RWPE2 (cell line): ENCODE measurements at places on chromosomes 6 and 20.

- no peaks in the 10 kb centered on the region for H3K4me1 ChIP-seq
- no peaks in the 10 kb centered on the region for H3K27me3 ChIP-seq
- H3K36me3 ChIP-seq: no peaks in the 10 kb centered on the region
- no peak overlapping the region for H3K4me3 ChIP-seq
- no peak for DNase-seq
Measured at GRCh38 chr20:2515203-2515602, 6.5 kb upstream of the ZNF343 start.

- no peaks in the 10 kb centered on the region for H3K36me3 ChIP-seq
- peaks cover 68% of the 10 kb centered on the region for H3K27me3 ChIP-seq
- no peak overlapping the region for H3K27ac ChIP-seq
- DNase-seq: no peak
Measured at GRCh38 chr6:99589290-99589672, 17.4 kb upstream of the PRDM13 start.

DNA sequence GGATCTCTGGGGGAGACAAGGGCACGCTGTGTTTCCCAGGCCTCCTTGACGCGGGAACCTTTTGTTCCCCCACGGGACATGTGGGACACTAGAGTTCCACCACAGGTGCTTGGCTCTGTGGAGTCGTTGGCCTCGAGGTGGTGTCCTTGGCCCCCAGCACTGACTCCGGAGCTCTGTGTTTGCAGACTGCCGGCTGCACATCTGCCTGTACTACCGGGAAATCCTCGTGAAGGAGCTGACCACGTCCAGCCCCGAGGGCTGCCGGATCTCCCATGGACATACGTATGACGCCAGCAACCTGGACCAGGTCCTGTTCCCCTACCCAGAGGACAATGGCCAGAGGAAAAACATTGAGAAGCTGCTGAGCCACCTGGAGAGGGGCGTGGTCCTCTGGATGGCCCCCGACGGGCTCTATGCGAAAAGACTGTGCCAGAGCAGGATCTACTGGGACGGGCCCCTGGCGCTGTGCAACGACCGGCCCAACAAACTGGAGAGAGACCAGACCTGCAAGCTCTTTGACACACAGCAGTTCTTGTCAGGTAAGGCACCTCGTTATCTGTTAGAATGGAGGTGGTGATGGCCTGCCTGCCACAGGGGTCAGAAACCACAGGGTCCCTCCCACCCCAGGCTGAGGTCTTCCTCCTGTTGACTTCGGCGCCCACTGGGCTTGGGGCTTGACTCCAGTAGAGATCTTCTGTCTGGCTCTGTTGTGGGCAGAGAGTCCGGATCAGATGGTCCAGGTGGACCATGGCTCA, 9.9 kb downstream of the IRF4 start:
- H3K4me3 ChIP-seq: no peak overlapping the region
- DNase-seq: no peak
- H3K36me3 ChIP-seq: no peaks in the 10 kb centered on the region
- H3K27me3 ChIP-seq: peaks cover 85% of the 10 kb centered on the region

GRCh38 chr6:29728173-29728874, 5.1 kb downstream of the HLA-F start:
- no peak for DNase-seq
- no peaks in the 10 kb centered on the region for H3K27me3 ChIP-seq
- no peak overlapping the region for H3K27ac ChIP-seq
- peaks cover 4% of the 10 kb centered on the region for H3K36me3 ChIP-seq
- H3K4me3 ChIP-seq: no peak overlapping the region

GRCh38 chr6:142842418-142843261, 102.3 kb downstream of the HIVEP2 start:
- H3K36me3 ChIP-seq: no peaks in the 10 kb centered on the region
- peak overlapping the region; percentile 34 for H3K27ac ChIP-seq
- H3K4me1 ChIP-seq: peaks cover 70% of the 10 kb centered on the region
- no peaks in the 10 kb centered on the region for H3K27me3 ChIP-seq

DNA sequence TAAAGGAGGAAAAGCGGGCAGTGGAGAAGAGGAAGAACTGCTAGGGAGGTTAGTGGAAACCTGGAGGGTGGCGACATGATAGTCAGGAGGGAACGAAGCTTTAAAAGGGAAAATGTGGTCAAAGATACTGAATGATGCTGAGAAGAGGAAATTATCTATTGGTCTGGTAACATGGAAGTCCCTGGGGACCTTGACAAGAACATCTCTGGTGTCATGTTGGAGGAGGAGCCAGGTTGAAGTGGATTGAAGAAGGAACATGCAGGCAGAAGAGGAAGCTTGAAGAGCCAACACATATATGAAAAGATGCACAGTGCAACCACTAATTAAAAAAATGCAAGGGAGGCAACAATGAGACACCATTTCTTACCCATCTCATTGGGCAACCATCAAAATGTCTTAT, 251.9 kb upstream of the RNF24 start:
- no peaks in the 10 kb centered on the region for H3K4me1 ChIP-seq
- H3K27me3 ChIP-seq: no peaks in the 10 kb centered on the region
- H3K36me3 ChIP-seq: no peaks in the 10 kb centered on the region
- H3K27ac ChIP-seq: no peak overlapping the region
- DNase-seq: peak; percentile 2

DNA sequence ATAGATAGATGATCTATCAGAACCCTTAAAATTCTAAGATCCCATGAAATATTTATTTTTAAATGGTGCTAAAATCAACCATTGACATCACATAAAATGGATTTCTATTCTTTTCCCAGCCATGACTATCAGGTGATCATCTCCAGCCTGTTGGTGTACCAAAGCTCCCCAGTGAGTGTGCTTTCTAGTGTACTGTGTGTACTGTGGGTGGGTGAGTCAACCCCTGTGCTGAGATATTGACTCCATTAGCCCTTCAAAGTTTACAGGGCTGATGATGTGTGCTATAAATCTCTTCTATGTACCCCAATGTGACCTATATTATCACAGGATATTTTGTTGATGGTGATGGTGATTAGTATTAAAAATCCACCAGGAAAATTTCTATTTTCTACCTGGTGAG, 344.6 kb downstream of the MMUT start:
- no peaks in the 10 kb centered on the region for H3K4me1 ChIP-seq
- no peaks in the 10 kb centered on the region for H3K36me3 ChIP-seq
- no peak overlapping the region for H3K27ac ChIP-seq
- H3K4me3 ChIP-seq: no peak overlapping the region
- DNase-seq: no peak

- no peak for DNase-seq
- H3K4me1 ChIP-seq: no peaks in the 10 kb centered on the region
- H3K4me3 ChIP-seq: no peak overlapping the region
- H3K27ac ChIP-seq: no peak overlapping the region
Measured at GRCh38 chr6:147297663-147298316, 93.6 kb downstream of the STXBP5 start.

- H3K4me1 ChIP-seq: no peaks in the 10 kb centered on the region
- H3K27ac ChIP-seq: no peak overlapping the region
- H3K27me3 ChIP-seq: no peaks in the 10 kb centered on the region
- DNase-seq: no peak
Measured at GRCh38 chr6:34131326-34132290, 14.3 kb downstream of the GRM4 start.

GRCh38 chr20:52191916-52192718, 538 bp upstream of the ZFP64 start:
- no peaks in the 10 kb centered on the region for H3K27me3 ChIP-seq
- peak; percentile 84 for DNase-seq
- peak overlapping the region; percentile 70 for H3K27ac ChIP-seq
- peak overlapping the region; percentile 81 for H3K4me3 ChIP-seq
- H3K4me1 ChIP-seq: peaks cover 4% of the 10 kb centered on the region
- H3K36me3 ChIP-seq: peaks cover 1% of the 10 kb centered on the region

DNA sequence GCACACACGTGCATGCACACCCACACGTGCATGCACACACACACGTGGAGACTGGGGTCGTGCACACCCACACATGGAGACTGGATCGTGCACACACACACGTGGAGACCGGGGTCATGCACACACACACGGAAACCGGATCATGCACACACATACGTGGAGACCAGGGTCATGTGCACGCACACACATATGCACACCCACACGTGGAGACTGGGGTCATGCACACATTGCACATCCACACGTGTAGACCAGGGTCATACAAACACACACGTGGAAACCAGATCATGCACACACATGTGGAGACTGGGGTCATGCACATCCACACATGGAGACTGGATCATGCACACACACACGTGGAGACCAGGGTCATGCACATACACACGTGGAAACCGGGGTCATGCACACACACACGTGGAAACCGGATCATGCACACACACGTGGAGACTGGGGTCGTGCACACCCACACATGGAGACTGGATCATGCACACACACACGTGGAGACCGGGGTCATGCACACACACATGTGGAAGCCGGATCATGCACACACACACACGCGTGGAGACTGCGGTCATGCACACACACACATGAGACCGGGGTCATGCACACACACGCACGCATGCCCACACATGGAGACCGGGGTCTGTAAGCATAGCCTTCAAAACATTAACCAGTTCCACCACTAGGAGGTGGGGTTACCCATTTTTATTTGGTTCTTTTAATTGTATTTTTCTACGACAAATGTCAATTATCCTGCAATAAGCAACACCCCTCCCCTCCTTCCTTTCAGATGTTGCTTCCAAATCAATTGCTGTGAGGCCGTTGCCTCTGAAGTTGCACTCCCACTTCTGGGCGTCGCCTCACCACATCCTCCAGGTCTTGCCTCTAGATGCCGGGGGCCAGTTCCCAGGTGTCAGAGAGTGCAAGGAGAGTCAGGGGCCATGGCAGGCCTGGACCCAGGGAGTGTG, 95.8 kb downstream of the TMEM242 start:
- no peak overlapping the region for H3K27ac ChIP-seq
- no peak overlapping the region for H3K4me3 ChIP-seq
- no peaks in the 10 kb centered on the region for H3K36me3 ChIP-seq
- no peaks in the 10 kb centered on the region for H3K27me3 ChIP-seq
- no peaks in the 10 kb centered on the region for H3K4me1 ChIP-seq

DNA sequence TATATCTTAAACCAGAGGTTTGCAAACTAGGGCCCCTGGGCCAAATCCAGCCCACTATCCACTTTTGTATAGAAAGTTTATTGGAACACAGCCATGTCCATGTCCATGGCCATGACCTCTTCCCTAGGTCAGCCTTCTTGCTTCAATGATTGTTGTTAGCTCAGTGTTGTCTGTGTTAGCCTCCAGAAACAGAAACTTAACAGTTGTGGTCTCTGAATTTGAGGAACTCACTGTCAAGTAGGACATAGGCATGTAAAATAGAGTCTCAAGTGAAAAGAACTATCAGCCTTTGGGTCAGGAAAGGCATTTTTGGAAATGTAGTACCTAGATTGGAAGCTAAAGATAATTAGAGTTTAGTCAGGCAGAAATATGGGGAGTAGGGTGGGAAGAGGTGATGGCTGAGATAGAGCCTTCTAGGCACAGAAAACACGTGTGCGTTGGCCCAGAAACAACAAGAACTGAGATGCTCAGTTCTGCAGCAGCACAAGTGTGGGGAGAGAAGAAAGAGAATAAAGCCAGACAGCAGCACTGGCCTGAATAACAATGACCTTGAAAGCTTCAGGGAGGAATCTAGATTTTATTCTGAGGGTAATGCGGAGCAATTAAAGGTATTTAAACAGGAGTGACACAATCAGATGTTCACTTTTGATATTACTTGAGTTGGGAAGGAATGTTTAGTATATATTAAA, 87.0 kb upstream of the OLIG3 start:
- H3K27me3 ChIP-seq: peaks cover 6% of the 10 kb centered on the region
- no peak for DNase-seq
- no peaks in the 10 kb centered on the region for H3K36me3 ChIP-seq
- H3K4me3 ChIP-seq: no peak overlapping the region

GRCh38 chr6:43478008-43478372, 620 bp downstream of the TJAP1 start:
- H3K36me3 ChIP-seq: peaks cover 21% of the 10 kb centered on the region
- no peak for DNase-seq
- no peaks in the 10 kb centered on the region for H3K27me3 ChIP-seq
- peaks cover 22% of the 10 kb centered on the region for H3K4me1 ChIP-seq
- H3K27ac ChIP-seq: peak overlapping the region; percentile 24

GRCh38 chr20:56098981-56099500, 93.7 kb upstream of the CBLN4 start:
- H3K4me1 ChIP-seq: no peaks in the 10 kb centered on the region
- DNase-seq: no peak
- H3K27ac ChIP-seq: no peak overlapping the region
- H3K4me3 ChIP-seq: no peak overlapping the region
- H3K36me3 ChIP-seq: no peaks in the 10 kb centered on the region

DNA sequence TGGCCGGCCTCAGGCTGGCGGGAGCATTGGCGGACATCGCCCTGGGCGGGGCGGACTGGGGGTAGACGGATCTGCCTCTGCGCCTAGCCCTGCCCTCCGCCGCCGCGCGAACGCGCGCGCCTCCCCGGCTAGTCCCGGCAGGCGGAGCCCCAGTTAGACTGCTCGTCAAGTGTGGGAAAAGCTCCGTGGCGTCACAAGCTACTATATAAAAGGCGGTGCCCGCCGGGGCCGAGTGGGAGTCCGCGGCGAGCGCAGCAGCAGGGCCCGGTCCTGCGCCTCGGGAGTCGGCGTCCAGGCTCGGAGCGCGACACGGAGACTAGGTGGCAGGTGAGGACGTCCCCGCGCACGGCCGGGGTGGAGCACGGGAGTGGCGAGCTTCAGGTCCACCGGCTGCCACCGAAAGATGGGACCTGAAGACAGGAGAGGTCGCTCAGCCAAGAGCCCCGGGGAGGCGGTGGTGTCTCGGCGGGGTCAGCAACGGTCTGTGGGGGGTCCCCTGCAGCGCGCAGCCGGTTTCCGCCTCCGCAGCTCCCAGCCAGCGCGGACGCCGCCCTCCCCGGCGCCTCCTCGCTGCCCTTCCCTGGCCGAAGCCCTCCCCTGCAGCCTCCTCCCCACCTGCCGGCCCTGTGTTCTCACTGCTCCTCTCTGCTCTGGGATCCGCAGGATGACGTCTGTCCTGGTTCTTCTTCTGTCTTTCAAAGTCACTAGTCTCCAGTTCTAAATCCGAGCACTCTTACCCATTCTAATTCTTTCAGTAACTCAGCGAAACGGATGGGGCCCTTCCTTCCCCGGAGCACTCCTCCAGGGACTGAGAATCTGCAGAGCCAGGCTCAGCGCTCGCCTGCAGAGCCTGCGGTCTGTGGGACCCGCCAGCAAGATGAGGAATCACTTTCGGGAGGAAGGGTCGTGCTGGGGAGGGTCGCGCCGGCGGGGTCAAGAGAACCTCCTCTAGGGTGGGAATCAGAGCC, 4.3 kb upstream of the RIPK1 start:
- peaks cover 16% of the 10 kb centered on the region for H3K4me1 ChIP-seq
- no peaks in the 10 kb centered on the region for H3K27me3 ChIP-seq
- H3K36me3 ChIP-seq: no peaks in the 10 kb centered on the region
- H3K4me3 ChIP-seq: peak overlapping the region; percentile 54
- peak; percentile 90 for DNase-seq
- no peak overlapping the region for H3K27ac ChIP-seq

DNA sequence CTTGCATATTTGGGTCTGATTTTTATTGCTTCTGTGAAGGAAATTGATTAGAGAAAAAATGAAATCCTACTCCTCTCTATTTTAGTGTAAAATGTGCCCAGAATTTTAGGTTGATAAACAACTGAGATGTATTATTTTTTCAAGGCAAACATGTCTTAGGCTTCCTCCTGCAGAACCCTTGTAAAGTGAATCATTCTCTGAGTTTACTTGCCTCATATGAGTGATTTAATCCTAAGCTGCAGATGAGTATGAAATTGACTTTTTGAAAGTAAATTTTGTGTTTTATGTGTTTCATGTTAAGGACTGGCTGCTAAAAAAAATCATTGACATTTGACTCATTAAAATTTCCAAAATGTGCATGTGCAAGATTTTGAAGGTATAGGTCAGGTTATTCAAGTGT, 138.5 kb upstream of the PHACTR1 start:
- H3K27me3 ChIP-seq: no peaks in the 10 kb centered on the region
- H3K4me1 ChIP-seq: peaks cover 42% of the 10 kb centered on the region
- peak overlapping the region; percentile 78 for H3K27ac ChIP-seq
- no peak overlapping the region for H3K4me3 ChIP-seq
